Stimulated activated CD8-positive, alpha-beta memory T cell treated with anti-CD3 and anti-CD28 coated beads, Interleukin-4, amount 100 ng/mL, for 1 hour (primary cell): ENCODE measurements at places on chromosomes 16 and 17.
A peak's percentile ranks its signal among the peaks of the same experiment; 100 is the strongest.

GRCh38 chr16:80968386-80969113 is 38.1 kb downstream of the CMC2 start:
- no peak for DNase-seq

- no peak for DNase-seq
Measured at GRCh38 chr17:81027038-81027437, 7.9 kb upstream of the BAIAP2 start.

- DNase-seq = no peak
Measured at GRCh38 chr16:89607937-89608740, 5.3 kb upstream of the DPEP1 start.

- DNase-seq = no peak
Measured at GRCh38 chr17:40794466-40794865, 5.3 kb downstream of the KRT28 start.

- DNase-seq = no peak
Measured at GRCh38 chr17:60006160-60006559, 41.6 kb upstream of the RNFT1 start.

DNA sequence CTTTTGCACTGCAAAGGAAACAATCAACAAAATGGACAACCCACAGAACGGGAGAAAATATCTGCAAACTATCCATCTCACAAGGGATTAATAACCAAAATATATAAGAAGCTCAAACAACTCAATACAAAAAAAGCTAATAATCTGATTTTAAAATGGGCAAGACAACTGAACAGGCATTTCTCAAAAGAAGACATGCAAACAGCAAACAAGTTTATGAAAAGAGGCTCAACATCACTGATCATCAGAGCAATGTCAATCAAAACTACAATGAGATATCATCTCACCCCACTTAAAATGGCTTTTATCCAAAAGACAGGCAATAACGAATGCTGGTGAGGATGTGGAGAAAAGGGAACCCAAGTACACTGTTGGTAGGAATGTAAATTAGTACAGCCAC is 34.8 kb downstream of the SYNRG start:
- no peak for DNase-seq

- DNase-seq = no peak
Measured at GRCh38 chr17:49235896-49236295, 5.3 kb upstream of the PHOSPHO1 start.

DNA sequence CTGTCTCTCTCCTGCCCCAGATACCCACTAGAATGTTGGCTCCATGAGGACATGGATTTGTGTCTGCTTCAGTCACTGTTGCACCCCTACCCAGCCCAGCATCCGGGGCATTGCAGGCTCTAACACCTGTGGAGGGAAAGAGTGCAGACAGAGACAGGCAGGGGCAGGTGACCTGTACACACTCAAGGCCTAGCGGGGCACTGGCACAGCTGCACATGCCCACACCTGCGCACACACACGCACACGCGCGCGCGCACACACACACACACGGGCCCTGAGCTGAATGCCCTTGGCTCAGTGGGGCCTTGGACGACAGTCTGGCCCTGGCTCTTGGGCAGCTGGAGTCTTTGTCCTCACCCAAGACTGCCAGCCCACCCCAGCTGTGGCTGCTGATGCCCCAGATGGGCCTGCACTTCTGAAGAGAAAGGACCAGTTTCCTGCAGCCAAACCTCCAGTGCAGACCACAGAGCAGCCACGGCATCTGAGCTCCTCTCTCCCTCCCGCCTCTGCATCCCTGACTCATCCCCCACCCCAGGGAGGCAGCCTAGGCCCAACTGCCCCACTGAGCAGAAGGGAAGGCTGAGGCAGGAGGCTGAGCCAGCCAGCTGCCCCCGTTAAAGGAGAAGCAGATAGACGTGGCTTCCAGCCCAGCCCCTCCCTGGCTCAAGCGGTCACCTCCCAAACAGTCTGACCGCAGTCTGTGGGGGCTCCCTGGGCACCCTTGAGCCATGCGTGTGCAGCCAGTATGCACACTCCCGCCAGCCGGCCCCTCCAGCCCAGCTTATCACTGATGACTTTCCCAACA is 12.3 kb upstream of the RAI1 start:
- DNase-seq = no peak

DNA sequence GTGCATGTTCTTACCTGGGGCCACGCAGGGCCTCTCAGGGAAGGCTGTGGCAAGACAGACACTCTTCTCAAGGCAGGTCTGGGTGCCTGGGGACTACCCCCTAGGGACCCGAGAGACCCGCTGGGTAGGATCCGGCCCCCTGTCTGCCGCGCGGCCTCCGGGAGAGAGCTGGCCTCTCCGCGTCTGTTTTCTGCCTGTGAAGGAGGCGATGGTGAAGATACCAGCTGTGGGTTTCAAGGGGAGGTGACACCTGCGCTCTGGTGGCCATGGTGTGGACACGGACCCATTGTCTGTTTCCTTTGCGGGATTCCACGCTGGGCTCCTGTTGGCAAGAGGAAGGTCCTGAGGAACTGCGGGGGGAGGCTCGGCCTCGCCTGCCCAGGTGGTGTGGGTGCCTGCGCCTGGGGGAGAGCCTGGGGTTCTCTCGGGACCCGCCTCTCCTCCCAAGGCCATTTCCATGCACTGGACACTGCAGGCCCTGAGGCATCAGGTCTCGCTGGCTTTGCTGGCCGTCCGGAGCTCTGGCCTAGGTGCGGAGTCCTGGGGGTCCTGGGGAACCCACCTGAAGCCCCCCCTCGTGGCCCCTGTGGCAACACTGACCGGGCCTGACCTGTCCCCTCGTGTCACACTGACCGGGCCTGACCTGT is 12.2 kb upstream of the METRNL start:
- no peak for DNase-seq

DNA sequence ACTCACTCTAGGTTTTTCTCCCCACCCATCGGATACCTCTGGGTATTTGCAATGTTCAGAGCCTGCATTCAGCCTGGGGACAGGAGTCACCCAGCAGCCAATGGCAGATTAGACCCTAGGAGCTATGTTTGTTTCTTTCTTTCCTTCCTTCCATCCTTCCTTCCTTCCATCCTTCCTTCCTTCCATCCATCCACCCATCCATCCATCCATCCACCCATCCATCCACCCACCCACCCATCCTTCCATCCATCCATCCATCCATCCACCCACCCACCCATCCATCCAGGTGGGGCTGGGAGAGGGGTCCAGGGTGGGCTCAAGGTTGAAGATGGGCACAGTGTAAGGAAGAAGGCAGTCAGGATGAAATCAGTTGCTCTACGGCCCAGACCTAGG is 39.9 kb downstream of the TIMM22 start:
- no peak for DNase-seq

- no peak for DNase-seq
Measured at GRCh38 chr16:70805787-70806186, 4.8 kb upstream of the VAC14 start.

DNA sequence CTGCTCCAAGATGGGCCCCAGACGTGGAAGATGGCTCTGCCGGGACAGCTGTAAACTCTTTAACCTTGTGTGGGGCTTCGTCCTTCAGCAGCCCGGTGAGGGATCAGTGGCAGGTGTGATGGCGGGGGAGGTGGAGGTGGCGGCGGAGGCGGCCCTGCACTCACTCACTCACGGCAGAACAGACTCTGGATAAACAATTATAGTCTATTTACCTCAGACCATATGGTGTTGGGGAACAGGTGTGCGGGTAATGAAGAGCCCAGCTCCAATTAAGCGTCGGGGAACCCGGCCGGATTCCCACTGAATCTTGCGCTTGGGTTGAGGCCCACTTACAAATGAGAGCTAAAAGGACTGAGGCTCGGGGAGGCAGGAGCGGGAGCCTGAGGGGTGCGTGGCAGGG is 104.3 kb upstream of the SDK2 start:
- DNase-seq = no peak

DNA sequence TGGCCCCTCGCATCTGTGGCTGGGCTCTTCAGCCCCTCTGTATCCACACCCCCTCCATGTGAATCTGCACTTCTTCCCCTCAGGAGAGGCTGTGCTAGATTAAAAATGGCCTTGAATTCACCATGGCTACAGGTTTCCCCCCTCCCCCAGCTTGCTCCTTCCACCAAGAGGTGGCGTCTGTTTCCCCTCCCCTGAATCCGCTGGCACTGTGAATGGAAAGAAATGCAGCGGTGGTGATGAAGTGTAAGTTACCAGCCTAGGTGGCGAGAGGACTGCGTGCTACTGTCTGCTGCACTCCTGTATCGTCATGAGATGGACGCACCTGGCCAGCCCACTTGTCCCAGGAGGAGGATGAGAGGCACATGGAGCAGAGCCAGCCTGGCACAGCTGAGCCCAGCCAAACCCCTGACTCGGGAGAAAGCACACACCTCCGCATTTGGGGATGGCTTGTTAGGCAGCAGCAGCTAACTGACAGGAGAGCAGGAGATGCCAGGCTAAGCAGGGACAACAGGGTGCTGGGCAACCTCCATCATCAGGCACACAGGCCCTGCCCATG is 26.2 kb downstream of the TNFRSF13B start:
- DNase-seq = no peak

DNA sequence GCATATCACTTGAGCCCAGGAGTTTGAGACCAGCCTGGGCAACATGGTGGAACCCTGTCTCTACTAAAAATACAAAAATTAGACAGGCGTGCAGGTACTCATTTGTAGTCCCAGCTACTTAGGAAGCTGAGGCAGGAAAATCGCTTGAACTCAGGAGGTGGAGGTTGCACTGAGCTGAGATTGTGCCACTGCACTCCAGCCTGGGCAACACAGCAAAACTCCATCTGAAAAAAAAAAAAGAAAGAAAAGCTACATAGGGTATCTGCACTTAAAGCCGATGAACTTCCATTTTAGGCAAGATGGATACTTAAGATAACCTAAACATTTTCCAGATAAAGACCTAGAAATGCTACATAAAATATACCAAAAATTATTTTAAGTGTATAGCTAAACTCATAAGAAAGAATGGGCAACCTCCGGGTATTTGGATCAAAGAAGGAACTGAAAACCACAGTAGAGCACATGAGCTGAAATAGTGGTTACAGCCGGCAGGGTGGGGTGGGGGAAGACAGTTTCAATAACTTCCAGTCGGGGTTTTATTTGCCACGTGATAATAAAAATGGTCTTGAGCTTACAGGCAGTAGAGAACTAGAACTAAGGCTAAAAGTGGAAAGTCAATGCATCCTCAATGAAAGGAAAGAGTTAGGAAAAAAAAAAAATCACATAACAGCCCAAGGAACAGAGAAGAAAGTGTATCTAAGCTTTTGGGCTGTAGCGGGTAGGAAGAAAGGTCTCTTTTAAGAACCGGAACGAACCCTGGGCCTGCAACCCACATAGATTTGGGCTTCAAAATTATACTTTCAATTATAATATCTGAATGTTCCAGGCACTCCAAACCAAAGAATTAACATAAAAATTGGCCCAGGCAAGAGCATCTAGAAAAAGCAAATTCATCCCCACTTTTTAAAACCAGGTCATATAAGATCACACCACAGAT is 53.1 kb downstream of the CFDP1 start:
- no peak for DNase-seq

- DNase-seq = no peak
Measured at GRCh38 chr16:51237861-51238378, 86.8 kb upstream of the SALL1 start.

DNA sequence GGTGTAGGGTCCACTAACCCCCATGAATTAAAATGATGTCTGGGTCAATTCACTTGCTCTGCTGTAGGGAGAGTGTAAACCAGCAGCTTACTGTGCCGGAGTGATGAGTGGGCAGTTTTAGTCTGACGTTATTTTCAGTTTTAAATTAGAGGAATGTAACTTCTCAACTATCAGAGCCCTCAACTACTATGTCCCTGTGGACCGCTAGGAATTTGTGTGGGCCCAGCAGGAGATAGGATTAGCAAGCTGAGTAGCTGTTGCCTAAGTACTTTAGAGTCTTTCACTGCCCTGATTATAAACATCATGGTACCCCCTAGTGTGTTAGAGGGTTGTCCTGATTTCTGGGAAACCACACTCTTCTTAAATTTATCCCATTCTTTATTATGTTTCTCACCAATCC is 11.4 kb downstream of the MARVELD3 start:
- no peak for DNase-seq

DNA sequence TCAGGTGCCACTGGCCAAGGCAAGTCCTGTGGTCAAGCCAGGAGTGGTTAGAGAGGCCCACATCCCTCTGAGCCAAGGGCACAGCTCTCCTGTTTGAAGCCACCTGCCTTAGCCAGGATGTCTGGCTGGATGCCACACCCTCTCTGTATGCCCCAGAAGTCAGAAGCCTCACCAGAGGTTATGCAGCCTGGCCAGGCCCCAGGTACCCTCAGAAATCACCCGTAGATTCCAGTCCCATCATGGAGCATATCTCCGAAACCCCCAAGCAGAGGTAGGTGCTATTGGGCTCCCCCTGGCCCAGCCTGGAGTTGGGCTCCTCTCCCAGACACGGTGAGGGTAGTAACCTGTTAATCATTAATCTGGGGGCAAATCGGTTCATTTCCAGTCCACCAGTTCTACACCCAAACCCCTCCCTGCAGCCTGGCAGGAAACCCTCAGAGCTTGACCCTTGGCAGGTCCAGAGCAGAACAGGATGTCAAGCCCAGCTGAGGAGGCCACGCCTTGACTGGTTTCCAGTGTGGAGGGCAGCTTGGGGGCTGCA is 60.6 kb upstream of the TMEM97 start:
- DNase-seq = no peak

- no peak for DNase-seq
Measured at GRCh38 chr17:50871364-50871763, 5.2 kb upstream of the TOB1 start.

DNA sequence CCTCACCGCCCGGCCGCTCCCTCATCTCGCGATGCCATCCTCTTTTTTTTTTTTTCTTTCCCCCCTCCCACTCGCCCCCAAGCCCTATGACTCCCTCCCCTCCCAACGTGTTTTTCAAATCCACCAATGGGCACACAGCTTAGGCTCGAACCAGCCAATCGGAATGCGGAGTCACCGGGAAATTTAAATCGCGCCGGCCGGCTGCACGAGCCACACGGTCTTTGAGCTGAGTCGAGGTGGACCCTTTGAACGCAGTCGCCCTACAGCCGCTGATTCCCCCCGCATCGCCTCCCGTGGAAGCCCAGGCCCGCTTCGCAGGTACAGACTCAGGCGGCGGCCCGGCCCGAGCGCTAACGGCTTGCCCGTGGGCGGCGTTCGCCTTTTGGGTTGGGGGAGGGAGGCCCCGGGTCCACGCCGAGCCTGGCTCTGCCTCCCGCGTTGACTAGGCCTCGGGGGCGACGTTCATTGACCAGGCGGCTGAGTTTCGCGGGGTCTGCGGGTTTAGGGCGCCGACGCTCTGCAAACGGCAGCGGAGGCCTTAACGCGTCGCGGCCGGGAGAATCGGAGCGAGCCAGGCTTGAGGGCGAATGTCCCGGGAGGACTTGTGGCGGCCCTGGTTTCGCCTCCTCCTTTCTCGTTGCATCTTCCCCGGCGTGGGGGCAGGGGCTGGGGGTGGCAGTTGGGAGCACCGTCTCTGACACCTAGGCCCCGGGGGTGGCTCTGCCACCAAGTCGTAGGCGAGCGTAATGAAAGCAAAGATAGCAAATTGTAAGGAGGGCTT is at the start of gene KPNA2:
TSS of gene KPNA2 (plus strand) at position 213 of the 781 bp plus-strand sequence. CDS start 1,398 bp downstream, outside the sequence.
- peak; percentile 65 for DNase-seq

DNA sequence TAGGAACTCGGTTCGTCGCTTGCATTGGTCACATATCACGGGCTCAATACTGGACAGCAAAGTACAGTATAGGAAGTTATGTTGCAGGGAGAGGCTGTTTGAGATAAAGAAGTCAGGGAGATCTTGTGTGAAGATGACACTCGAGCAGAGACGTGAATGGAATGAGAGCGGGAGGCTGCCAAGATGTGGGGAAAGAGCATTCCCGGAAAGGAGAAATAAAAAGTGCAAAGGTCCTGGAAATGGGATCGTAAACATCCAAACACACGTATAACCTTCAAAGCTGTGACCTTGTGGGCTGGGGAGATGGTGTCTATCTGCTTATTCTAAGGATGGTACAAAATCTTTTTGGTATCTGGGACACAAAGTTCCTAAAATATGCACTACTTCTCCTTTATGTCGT is 43.0 kb upstream of the MYOCD start:
- DNase-seq = no peak
